Ureter (tissue), 1 donor: ENCODE measurements at places on chromosomes 13 and 19.

GRCh38 chr13:110700186-110700585 lies 5.7 kb downstream of the CARS2 start:
- no peak for DNase-seq

DNA sequence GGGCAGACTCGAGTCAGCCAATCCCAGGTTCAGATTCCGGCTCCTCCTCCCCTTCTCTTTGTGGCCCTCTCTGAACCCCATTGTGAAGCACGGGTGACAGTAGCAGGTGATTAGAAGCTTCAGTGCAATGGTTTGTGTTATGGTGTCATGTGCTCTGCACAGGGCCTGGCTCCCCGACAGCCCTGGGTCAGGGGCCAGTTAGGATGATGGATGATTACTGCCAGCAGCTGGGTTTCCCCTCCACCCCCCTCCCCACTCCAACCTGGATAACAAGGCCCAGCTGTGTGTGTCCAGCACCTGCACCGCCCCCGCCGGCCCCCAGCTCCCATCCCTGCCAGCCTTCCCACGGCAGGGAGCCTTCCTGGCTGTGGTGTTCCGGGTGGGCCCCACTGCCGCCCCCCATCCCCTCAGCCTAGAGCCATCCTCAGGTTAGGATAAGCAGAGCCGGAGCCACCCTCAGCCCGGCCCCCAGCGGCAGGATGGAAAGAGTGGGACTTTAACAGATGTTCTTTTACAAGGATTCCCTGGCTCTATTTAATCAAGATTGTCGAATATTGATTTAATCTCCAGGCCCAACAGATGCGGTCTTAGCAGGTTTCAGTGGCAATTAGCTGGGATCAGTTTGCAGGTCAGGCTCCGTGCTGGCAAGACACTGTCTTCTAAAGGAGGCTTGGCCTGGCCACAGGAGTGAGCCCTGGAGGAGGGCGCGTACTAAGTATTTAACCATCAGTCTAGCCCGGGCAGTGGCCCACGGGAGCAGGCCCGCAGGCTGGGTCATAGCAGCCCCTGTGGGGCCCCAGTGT lies 156.2 kb downstream of the SIPA1L3 start:
- DNase-seq = no peak

DNA sequence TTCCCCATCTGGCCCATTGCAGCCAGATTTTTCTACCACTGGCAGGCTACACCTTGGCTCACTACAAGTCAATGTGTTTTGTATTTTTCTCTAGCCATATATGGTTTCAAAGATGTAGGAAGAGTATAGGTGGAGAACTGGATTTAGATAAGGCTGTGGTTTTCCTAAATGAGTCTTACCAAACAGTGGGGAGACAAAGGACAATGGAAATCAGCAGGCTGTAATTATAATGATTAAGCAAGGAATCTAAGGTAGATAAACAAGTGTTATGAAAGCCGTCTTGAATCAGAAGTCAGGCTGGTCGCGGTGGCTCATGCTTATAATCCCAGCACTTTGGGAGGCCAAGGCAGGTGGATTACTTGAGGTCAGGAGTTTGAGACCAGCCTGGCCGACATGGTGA lies 11.2 kb downstream of the IGFL1 start:
- DNase-seq = no peak

DNA sequence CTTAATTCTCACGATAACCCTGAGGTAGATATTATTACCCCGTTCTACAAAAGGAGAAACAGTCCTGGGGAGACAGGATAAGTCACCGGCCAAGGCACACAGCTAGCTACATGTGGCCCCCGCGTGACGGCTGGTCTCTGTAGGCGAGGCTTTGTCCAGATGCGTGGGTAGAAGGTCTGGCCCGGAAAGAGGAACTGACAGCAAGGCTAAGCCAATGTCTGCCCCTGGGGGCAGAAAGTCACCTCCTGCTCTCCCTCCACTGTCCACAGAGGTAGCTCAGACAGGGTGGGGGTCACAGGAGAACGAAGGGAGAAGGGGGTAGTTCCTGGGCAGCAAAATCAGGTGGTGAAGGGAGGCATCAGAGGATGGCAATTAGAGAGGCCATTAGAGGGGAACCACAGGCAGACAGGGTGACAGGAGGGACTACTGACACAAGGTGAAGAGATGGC lies 1.8 kb downstream of the APOC4 start:
- DNase-seq = peak; percentile 49

DNA sequence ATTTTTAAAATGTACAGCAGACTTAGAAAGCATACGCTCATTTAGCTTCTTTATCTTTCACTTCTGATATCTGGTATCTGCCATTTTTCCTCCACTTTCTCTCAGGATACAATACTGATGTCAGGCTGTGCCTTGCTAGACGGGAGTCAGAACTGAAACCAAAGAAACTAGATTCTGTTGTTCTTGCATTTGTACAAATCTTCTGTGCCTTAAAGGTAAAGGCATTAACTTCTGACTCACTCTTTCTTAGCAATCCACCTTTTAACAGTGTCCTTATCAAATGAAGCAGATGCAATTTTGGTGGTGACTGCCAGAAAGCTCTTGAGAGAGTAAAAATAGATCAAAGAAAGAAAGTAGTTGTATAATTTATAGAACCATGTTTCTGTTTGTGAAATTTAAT lies 370.4 kb downstream of the PCDH20 start:
- DNase-seq = no peak

DNA sequence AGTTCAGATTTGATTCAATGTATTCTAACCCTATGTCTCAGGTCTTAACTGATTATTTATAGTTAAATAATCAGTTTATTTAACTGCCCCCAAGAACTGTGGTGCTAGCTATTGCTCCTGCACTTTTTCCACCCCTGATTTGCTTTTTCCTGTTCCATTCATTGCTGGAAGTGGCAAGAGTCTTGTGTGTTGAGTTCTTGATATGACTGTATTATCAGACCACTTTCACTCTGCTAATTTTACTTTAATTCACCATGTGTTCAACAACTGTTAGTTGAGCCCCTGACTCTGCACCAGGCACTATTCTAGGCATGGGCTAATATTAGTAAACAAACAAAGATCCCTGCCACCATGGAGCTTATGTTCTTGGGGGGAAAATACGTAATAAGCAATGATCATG lies 39.9 kb downstream of the WDFY2 start:
- DNase-seq = no peak

DNA sequence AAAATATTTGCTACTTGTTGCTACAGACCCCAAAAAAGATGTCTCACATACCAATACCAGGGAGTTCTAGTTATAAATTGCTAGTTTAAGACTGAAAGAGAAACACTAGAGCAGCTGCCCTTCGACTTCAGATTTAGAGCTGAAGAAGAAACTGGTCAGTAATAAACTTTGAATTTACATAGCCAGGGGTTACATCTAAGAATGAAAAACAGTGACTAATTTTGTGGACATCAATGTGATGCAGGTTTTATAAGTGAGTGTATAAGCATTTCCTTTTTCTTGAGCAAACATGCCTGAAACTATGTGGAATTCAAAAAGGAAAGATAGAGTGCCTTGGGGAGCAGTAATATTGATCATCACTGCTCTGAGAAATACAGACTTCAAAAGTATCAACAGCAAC lies 724.9 kb upstream of the MIR17HG start:
- DNase-seq = no peak

- peak; percentile 43 for DNase-seq
These were observed 16.2 kb downstream of the LMTK3 start for GRCh38 chr19:48495396-48495795.

GRCh38 chr13:98755116-98755515 lies 2.6 kb upstream of the SLC15A1 start:
- DNase-seq = no peak

DNA sequence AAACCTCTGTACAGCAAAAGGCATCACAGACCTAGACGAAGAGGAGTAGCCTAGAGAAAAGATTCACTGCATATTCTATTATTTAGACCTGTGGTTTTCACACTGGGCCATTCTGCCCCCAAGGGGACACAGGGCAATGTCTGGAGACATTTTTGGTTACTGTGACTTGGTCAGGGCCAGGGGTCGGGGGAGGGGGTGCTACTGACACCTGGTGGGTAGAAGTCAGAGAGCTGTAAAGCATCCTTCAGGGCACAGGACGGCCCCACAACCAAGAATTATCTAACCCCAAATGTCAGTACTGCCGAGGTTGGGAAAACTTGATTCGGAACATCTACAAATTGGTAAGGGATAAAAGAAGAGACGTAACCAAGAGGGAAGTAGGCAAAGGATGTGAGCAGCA lies 11.3 kb downstream of the ELAVL1 start:
- DNase-seq = no peak

DNA sequence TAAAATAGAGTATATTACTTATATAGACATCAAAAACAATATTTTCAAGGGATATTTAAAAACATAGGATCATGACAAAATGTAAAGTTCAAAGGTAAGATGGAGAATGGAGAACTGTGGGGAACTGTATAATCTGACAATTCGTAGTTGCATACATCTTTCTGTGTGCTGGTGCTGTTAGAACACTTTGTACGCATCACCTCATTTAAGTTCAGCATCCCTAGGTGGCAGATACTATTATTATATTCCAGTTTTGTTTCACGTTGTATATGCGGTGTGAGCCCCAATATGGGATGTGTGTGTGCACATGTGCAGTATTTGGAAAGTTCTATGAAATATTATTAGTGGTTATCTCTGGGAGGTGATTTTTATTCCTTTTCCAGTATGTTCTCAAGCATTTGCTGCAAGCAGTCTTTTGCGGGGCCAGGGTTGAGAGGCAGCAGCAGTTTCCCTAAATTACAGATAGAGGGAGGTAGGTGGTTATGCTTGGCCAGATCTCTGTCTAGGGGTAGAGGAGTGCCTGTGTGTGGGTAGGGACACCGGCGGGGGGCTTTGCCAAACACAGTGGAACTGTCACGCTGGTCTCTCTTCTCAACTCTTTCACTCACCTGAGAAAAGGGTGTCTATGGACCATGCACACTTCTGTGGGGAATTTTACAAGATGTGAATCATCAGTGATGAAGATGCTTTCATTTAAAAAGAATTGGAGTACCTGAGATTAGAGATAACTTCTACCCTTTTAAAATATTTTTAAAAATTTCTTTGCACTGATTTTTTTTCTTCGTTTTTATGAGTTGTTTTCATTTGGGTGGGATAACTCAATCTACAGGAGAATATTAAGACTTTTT lies 55.6 kb upstream of the ALOX5AP start:
- DNase-seq = no peak

GRCh38 chr19:47322058-47322457 lies 9.9 kb upstream of the C5AR2 start:
- no peak for DNase-seq

DNA sequence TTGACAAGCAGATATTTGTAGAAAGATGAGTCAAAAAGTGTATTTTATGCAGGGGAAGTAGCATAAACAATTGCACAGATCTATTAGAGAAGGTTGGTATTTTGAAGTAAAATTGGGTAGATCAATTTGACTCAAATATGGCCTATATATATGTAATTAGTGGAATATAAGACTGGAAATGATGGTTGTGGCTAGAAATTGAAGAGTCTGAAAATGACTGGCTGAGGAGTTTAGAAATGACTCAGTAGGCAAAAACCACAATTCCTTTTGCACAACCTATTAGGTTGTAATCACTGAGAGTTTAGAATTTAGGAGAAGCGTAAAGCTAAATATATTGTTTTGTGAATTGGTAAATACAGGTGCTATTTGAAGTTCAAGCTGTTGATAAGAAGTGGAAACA lies 622.6 kb upstream of the PCDH20 start:
- DNase-seq = no peak

DNA sequence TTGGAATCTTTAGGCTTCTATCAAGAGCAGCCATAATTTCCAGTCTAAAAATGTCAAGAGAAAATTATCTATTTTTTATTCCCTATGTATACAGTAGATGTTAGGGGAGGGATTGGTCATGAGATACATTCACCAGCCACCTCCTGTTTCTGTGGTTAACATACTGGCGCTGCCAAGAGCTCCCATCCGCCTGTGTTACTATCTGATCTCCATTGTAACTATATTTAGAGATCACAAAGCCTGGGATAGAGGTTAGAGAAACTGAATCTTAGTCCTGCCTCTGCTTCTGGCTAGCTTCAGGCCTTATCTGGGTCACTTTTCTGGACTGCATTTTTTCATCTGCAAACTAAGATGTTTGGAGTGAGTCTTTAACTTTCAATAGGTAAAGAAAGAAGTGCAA lies 46.3 kb downstream of the POLR1D start:
- no peak for DNase-seq

GRCh38 chr13:32476021-32476731 lies 48.2 kb upstream of the N4BP2L1 start:
- no peak for DNase-seq

GRCh38 chr13:79908381-79908780 lies 427.4 kb downstream of the NDFIP2 start:
- no peak for DNase-seq

- no peak for DNase-seq
These were observed 12.9 kb upstream of the LRRC4B start for GRCh38 chr19:50580970-50581634.

DNA sequence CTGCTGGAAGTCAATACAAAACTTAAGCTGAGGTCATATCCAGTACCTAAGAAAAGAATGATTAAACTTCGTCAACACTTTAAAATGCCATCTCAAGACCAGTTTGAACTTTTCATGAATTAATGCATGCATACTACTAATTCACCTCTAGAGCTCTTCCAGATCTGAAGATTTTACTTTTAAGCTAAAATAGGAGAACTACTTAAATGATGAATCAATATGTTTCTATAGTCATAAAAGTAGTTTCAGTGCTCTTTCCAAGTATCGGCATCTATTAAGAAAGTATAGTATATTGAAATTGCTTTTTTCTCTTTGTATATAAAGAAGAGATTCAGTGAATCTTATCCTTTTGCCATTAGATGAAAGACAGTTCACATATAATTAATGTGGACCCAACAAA lies 1123.9 kb downstream of the PCDH9 start:
- DNase-seq = no peak

- DNase-seq = peak; percentile 81
These were observed 25.6 kb downstream of the DEDD2 start for GRCh38 chr19:42191855-42192254.

GRCh38 chr19:30036154-30037129 lies 94.4 kb downstream of the URI1 start:
- no peak for DNase-seq

GRCh38 chr19:3006075-3006767 lies 22.9 kb downstream of the TLE2 start:
- DNase-seq = no peak

DNA sequence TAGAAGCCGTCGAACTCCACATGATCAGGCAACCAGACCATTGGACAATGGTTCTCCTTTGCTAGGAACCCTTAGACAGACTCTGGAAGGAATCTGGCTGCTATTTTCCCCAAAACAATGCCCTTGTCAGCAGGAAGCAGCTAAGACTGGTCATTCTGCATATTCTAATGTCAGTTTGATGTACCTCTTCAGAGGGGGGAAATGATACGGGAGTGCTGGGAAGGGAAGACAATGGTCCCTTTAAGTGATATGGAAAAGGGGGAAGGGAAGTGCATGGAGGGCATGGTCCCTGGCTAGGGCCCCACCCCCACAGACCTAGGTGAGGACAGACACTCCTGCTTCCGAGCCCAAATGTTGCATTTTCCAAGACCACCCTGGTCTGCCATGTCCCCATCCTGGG lies 389.0 kb upstream of the SLITRK6 start:
- DNase-seq = no peak

- no peak for DNase-seq
These were observed 999.2 kb downstream of the PCDH17 start for GRCh38 chr13:58630794-58631193.
